ENCODE measurements at places on chromosomes 4 and X.

DNA sequence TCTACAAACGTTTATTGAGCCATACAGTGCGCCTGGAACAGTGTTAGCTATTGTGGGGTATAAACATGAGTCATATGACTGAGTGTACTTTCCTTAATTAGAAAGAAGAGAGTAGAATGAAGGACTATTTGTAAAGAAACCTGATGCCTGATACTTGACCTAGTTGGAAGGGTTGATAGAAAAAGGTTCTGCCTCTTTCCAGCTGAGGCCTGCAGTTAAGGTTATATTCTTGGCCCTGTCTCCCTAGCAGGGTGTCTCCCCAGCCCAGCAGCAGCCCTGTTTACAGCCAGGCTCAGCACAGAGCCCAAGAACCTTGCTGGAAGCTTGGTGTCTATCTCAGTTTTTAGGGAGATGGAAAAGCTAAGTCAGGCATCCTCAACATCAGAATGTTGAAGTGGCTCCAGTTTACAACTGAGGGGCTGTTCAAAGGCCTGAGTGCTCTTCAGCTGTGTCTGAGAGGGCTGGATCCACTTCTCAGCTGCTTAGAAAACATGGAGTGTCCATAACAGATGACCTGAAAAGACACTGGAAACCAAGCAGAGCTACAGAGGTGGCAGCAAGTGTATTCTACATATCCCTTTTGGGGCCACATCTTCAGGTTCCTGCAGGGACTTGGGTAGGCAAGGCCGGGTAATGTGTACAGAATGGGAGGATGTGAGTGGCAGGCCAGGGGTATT is 21.6 kb downstream of the NYX start:
- DNase-seq = no peak

- no peak for DNase-seq
These were observed 20.5 kb upstream of the GPR78 start for GRCh38 chr4:8559524-8560264.

DNA sequence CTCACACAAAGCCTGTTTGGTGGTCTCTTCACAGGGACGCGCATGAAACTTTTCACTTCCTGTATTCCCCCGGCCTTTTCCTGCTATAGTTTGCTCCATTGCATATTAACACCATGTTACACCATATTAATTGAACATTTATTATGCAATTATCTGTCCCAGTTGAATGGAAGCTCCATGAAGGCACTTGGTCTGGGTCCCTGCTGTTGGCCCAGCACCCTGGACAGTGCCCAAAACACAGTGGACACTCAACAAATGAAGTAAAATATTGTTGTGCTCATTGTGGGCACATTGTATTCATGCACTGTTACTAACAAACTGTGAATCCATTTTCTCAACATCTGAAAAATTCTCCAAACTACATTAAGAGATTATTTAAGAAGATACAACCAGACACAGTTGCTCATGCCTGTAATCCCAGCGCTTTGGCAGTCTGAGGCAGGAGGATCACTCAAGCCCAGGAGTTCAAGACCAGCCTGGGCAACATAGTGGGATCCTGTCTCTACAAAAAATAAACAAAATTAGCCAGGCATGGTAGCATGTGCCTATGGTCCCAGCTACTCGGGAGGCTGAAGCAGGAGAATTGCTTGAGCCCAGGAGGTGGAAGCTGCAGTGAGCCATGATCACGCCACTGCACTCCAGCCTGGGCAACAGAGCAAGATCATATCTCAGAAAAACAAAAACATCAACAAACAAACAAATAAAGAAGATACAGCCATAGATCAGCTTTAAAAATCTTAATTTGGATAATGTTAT is 292.7 kb upstream of the TENM3 start:
- no peak for DNase-seq

DNA sequence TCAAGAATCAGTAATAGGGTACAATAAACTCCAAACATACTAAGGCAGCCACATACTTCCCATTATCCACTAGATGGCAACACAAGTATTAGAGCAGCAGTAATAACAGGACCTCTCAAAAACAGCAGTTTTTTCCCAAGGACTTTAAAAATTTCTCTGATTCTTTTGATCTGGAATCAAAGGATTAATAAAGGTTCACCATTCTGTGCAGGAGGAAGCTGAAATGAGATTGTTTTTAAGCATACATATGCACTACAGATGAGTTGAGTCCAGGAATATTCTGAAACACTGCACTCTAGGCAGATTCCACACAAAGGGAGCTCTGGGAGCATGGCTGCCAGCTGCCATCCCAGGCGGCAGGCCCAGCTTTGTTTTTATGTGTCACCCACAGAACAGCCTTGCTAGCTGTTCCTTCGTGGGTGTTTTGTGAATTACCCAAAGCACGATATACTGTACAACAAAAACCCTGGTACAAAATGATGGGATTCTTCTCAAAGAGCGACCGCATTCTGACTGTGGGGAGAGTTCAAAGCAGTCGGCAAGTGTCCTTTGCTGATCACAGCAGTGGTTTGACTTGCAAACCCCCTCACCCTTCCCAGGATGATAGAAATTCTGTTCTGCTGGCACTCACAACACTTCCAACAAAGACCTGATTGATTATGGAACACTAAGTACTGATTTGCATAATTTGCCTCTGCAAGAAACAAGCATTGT is 61.0 kb downstream of the STX18 start:
- no peak for DNase-seq

DNA sequence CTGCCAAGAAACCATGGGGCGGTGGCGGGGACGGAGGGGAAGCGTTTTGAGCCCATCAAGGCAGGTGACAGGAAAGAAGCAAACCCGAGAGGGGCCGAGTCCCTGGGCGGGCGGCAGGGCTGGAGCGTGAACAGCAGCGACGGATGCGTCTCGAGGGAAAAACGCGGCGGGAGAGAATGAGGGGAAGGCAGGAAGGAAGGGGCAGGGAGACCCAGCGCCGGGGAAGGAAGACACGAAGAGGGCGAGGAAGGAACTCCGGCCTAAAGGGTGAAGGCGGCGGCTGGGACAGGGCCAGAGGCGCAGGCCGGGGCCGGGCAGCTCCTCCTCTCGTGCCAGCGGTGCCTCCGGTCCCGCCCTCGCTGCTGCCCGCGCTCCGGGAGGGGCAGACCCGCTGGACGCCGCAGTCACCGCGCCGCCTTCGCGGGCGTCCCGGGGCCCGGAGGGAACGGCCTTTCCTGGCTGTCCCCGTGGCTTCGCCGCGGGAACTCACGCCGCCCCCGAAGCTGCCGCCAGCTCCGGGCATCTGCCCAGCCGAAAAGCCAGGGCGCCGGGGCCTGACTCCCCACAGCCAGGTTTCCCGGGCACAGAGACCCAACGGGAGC is 751 bp upstream of the RGS12 start:
- no peak for DNase-seq

GRCh38 chr4:129355031-129355430 is 259.1 kb downstream of the C4orf33 start:
- DNase-seq = no peak

DNA sequence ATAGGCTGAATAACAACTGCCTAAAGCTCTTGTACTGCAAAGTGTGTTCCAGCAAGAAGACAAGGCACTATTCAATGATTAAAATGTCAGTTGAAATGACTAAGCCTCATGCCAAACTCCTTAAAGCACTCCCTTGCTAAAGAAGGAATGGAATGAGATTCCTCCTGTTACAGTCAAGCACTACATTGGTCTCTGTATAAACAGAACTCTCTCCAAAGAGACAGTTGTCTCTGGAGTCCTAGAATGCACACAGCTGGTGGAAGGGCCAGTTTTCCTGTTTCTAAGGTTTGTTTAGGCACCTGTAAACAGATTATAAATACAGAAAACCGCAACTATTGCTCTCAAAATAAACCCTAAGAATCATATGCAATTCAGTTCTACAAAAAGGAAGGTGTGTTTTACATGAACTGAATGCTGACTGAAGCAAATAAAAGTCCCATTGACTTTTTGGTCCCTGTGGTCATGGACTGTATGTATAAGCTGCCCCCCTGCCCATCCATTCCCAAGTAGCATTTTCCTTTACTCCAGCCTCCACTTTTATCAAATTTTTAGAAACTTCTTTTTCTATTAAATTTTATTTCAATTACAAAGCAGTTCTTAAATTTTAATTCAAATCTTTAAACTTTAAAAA is 47.0 kb downstream of the FAT1 start:
- DNase-seq = no peak

All from naive thymus-derived CD8-positive, alpha-beta T cell (primary cell).